ENCODE measurements at places on chromosomes 7 and 10.

DNA sequence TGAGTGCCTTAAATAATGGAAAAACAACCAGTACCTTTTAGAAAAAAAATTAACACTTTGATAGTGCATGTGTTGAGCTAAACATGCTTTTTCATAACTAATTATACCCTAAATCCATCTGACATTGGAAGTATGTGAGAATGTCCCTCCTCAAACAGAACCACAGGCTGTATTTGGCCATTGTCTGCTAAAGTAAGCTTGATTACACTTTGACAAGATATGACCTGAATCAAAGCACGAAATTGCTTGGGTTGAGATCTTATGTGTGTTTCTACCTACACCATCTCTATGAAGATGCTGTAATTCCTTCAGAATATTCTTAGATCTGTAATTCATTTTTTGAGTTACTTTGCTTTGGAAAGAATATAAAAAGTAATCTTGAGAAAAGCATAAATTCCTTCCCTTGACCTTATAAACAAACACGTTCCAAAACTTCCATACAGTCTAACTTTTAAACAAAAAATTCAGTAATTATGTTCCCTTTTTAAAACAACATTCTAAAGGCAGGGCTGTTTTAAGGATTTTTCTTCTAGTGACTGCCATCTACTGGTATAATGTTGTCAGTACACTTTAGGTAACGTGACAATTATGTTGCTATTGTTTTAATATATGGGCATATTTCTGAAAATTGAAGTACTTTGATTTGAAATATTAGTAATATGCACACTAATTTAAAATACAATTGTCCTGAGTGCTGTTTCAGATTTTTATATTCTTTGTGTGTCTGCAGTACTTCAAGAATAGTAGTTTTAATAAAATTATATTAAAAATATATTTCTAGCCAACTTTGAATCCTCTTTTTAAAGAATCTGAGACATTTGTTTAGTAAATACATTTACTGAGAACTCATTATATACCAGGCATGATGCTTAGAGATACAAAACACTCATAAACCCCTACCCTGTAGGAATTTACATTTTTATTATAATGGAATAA, 20.9 kb downstream of the CD36 start:
- DNase-seq: no peak

DNA sequence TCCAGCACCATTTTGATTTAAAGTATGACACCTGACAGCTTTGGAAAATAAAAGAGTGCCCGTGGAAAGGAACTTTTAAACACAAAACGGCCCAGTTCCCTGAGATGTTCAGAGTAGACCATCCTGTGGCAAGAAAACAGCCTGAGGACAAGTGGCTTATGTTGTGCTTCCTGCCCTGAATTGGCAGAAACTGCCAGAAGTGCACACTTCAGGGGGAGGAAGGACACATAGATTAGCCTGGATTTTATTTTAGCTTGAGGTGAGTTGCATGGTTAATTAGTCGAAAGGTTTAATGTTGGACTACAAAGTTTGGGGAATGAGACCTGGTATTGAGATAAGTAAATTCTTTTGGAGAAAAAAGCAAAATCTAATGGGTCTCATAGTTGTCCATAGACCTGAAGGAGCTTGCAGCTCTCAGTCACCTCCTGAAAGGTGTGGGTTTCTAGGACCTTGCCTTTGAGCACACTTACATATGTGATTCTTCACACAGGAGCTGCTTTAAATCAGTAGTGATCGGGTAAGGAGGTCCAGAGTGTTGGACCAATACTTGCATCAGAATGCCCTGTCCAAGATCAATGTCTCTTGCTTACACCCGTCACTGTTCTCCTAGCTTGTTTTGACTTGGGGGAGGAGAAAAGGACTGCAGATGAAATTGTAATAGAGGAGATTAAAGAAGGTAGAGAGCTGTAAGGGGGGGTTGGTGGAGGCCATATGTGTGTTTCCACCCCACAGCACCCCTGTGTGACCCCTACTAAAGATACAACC, 4.9 kb downstream of the ITIH2 start:
- DNase-seq: no peak

GRCh38 chr7:104444017-104444416, 115.6 kb downstream of the LHFPL3 start:
- no peak for DNase-seq

GRCh38 chr10:7311218-7311849, 99.5 kb downstream of the SFMBT2 start:
- DNase-seq: no peak

- DNase-seq: no peak
Observed at GRCh38 chr7:114979388-114979787, 57.5 kb downstream of the MDFIC start.

- DNase-seq: no peak
Observed at GRCh38 chr10:29426420-29426819, 137.6 kb downstream of the LYZL1 start.

GRCh38 chr10:6912424-6912823, 332.3 kb upstream of the PRKCQ start:
- DNase-seq: no peak

- no peak for DNase-seq
Observed at GRCh38 chr7:88310956-88311674, 4.4 kb upstream of the STEAP4 start.

- DNase-seq: no peak
Observed at GRCh38 chr10:2985729-2986232, 81.6 kb upstream of the PFKP start.

DNA sequence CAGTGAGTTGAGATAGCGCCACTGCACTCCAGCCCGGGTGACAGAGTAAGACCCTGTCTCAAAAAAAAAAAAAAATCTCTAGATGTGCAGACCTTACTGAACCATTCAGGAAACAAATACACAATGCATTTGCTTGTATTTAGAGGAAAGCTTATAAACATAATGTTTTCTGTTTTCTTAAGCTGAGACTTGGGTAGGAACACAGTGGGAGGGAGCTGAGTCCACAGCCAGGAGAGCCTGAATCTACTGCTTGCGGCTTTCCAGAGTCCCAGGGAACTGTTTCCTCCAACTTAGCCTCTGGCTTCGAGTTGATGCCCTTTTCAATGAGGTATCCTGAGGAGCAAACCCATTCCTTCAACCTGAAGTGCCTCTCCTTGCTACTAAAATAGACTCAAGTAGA, 83.0 kb upstream of the PITRM1 start:
- no peak for DNase-seq

GRCh38 chr10:59333701-59334100, 28.6 kb downstream of the FAM13C start:
- no peak for DNase-seq

- no peak for DNase-seq
Observed at GRCh38 chr10:118207470-118208007, 134.6 kb downstream of the FAM204A start.

DNA sequence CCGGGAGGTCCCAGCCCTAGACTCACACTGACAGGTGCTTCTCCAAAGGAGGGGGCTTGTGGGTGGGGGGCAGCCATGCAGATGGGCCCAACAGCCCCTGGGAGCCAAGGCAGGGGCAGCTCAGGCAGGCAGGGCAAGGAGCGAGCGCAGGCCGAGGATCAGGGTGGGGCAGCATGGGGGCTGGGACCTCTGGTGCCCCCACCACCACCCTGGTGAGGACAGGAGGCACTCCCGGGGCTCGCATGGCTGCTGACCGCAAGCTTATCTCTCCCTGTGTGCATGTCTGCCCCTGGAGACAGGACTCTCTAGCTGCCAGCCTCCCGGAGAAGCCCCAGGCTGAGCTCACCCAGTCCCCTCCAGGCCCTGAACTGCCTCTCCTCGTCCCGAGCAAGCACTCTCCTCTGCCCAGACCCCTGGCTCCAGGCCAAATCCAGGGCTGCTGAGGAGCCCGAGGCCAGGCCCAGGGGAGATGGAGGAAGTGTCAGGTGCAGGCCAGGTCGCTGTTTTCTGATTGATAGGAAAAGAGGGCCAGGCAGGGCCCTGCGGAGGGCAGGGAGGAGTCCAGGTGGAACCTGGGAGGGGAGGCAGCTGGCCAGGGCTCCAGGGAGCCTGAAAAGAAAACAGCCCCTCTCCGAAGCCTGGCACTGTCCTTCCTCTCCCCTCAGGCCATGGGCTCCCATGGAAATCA, 39.0 kb downstream of the PDGFA start:
- DNase-seq: no peak

DNA sequence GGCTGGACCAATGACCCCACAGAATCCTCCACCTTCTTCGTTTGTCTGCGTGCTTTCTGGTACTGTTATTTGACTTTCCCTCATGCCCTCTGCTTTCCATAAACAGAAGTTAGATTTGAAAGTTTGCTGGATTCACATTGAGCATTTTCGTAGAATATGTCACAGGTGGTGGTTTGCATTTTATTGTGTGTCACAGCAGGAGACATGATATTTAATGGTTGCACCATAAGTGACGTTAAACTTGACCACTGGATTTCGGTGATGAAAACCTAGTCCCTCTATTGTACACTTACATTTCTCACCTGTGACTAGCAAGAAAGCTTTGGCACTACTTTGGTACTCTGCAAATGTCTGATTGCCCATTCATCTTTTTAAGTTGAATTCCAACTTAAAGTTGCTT, 15.2 kb upstream of the MKX start:
- no peak for DNase-seq

- DNase-seq: no peak
Observed at GRCh38 chr7:104552102-104552501, 223.7 kb downstream of the LHFPL3 start.

DNA sequence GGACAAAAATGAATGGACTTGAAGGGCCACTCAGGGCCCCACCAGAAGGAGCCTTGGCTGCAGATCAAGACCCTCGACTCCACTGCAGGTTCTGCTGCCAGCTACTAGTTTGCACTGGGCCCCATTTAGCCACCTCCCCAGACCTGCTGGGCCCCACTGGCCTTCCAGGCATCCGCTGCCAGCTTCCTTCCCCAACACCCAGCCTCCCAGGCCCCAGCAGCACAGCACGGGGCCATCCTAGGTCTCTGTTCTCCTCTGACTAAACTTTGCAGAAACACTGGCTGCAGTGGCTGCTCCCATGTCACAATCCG, 277.4 kb upstream of the KLF14 start:
- no peak for DNase-seq

GRCh38 chr7:72244826-72245398, 167.2 kb downstream of the CALN1 start:
- no peak for DNase-seq

DNA sequence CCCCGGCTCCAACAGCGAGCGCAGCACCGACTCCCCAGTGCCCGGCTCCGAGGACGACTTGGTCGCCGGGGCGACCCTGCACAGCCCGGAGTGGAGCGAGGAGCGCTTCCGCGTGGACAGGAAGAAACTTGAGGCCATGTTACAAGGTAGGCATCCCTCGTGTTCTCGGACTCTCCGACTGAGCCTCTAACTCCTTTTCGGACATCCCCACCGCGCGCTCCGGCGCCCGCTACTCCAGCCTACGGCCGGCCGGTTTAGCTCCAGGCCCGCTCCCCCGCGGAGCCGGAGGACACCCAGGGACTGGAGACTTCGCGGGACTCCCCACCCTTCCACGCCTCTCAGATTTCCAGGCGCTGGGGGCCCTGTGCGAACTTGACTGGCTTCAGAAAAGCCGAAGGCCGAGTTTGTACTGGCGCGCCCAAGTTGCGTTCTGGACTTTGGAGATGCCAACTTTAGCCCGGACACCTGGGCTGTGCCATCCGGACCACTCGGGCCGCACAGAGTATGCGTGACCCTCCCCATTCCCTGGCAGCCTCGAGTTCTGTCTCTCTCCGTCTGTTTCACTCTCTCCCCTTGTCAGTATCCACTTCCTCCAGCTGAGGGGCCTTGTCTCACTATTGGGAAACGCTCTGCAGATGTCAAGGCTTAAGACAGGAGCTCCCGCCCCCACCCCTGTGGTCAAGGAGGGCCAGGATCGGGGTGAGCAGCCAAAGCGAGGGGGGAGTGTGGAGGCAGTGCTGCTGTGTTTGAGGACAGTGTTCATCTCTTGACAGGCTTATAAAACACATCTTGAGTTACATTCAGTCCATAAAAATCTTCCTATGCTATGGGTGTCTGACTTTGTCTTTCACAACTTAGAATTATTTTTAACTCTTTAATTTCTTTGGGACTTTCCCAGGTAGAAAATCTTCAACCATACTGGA, 777 bp downstream of the BICC1 start:
- DNase-seq: no peak

- DNase-seq: no peak
Observed at GRCh38 chr7:112930787-112931186, 140.6 kb upstream of the TMEM168 start.

- no peak for DNase-seq
Observed at GRCh38 chr10:98430427-98430826, 15.4 kb upstream of the PYROXD2 start.

- no peak for DNase-seq
Observed at GRCh38 chr7:129574487-129574886, 37.0 kb upstream of the NRF1 start.

DNA sequence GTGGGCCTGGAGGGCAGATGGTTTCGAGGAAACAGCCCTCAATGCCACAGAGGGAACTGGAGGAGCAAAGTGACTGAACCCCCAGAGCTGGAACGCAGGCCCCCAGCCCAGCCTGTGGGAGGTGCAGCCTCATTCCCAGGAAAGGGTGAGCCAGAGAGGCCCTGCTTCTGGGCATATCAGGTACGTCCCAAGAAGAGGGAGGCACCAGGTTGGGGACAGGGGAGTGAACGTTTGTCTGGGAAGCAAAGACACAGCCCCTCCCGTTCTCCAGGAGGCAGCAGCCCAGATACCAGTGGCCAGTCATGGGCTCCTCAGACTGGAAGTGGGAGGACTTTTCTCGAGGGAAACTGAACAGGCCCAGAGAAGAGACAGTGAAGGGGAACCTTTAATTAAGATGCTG, 74.3 kb upstream of the RET start:
- no peak for DNase-seq

DNA sequence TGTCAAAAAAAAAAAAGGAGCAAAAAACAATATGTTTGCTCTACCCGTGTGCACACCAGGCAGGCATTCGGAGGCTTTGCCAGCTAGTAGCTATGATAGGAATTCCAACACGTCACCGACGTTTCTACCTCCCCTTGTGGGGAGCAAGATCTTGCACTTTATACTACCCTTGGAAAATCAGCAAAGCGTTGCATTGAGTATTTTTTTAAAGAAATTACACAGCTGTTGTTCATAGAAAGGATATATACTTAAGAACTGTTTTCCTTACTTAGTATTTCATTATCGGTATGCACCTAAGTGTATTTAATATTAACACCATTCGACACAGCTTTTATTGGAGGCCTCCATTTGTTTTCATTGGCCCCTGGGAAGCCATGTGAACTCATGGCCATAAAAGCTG, 159.9 kb upstream of the MGMT start:
- no peak for DNase-seq

DNA sequence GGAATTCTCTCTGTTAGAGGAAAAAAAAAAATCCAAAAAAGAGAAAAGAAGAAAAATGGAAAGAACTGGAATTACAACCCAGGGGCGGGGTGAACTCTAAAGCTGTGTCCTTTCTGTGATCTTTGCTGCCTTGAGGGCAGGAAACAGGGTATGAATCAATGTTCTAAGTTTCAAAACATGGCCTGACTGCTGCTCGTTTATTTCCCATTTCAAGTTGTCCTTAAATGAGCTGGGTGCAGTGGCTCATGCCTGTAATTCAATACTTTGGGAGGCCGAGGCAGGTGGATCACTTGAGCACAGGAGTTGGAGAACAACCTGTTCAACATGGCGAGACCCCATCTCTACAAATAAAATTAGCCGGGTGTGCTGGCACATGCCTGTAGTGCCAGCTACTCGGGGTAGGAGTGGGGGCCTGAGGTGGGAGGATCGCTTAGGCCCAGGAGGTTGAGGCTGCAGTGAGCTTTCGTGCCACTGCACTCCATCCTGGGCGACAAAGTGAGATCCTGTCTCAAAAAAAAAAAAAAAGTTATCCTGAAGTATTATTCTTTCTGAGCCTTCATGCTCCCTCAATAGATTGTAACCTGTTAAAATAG, 24.7 kb upstream of the TFAM start:
- DNase-seq: no peak
